Occipital lobe (tissue), 3 donors: ENCODE measurements at places on chromosomes 6 and 20.

GRCh38 chr20:37688093-37688492 lies 5.7 kb upstream of the CTNNBL1 start:
- DNase-seq = no peak

DNA sequence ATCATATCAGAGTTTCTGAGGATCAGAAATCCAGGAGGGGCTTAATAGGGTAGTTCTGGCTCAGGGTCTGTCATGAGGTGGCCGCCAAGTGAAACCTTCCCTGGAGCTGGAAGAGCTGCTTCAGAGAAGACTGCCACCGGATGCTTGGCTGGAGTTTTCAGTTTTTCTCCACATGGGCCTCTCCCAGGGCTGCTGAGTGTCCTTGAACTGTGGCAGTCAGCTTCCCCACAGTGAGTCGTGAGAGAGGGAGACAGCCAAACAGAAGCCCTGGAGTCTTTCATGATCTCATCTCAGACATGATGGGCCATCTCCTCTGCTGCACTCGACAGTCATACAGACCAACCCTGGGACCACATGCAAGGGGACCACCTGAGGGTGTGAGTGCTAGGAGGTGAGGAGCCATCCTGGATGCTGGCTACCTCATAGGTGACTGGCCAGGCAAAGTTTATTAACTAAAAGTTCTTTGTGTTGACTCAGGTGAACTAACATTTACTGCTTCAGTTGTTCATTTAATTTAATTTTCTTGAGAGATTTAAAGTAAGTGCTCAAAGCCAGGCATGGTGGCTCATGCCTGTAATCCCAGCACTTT lies 71.5 kb downstream of the SHLD1 start:
- DNase-seq = no peak

DNA sequence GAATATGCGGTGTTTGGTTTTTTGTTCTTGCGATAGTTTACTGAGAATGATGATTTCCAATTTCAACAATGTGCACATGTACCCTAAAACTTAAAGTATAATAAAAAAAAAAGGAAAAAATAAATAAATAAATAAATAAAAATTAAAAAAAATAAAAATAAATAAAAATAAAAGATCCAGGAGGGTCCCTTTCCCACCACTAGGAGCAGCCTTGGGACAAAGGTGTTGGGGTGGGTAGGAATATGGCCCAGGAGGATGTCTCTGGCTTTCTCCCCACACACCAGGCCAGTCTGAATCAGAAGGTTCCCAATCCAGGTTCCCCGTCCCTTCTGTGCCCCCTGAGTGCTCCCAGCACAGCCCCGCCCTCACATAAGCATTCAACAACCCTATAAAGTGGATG lies 9.5 kb downstream of the LRFN2 start:
- DNase-seq = no peak

GRCh38 chr20:56957737-56958553 lies 308.5 kb downstream of the BMP7 start:
- no peak for DNase-seq

DNA sequence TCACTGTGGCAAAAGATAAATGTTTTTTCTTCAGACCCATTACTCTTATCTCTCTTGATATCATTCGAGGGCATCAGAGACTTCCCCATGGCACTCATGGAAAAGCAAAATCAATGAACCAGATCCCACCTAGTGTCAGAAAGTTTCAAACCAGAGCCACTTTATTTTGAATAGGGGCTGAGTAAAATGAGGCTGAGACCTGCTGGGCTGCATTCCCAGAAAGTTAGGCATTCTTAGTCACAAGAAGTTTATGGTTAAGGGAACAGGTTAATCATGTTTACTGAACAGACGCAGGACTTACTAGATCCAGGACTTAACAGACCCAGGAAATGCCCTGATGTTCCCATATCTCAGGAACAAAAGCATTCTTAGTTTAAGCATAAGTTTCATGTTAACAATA lies 369.9 kb downstream of the BTBD3 start:
- no peak for DNase-seq

- DNase-seq = peak; percentile 47
Measured at GRCh38 chr20:3923818-3924217, 34.6 kb downstream of the PANK2 start.

GRCh38 chr20:46118481-46119020 lies 437 bp downstream of the CD40 start:
- DNase-seq = no peak

DNA sequence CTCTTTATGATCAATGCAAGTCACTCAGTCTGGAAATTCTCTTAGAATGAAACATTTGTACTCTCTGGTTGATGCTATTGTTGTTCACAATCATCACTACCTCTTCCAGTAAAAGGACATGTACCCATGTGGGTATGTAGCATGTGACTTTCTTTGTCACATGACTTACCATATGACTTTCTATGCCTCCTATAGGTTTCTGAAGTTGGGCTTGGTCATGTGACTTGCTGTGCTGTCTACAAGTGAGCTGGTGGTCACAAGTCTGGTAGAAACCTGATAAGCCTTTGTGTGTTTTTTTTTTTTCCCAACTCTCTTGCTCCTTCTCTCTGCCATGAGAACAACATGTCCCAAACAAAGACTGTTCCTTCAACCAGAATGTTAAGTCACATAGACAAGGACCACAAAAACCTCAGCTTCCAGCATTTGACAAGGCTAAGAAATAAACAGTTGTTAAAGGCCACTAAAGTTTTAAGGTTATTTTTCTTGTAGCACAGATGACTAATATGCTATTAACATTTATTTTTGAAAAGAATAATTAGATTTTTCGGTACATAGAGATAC lies 379.2 kb upstream of the SLC35B3 start:
- DNase-seq = no peak

DNA sequence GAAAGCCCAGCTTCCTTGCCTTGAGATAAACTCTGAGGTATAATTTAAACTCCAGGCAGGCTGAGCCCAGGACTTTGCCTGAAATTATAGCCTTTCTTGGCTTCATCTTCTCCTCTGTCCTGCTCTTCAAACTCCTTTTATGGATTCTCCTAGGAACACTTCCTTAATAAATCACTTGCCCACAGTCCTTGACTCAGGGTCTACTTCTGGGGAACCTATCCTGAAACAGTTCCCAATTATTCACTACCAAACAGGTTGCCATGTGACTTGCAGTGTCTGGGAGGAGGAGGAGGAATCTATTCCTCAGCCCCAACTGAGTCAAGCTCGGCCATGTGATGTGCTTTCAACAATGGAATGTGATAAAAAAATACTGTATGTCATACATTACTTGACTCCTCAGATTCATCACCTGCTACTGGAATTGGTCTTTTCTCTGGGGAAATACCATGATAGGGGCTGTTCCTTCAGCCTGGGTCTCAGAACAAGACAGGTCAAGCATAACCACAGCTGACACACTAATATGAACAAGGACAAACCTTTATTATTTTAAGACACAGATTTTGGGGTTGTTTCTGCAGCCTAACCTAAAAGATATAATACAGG lies 20.5 kb upstream of the CDKN1A start:
- no peak for DNase-seq

DNA sequence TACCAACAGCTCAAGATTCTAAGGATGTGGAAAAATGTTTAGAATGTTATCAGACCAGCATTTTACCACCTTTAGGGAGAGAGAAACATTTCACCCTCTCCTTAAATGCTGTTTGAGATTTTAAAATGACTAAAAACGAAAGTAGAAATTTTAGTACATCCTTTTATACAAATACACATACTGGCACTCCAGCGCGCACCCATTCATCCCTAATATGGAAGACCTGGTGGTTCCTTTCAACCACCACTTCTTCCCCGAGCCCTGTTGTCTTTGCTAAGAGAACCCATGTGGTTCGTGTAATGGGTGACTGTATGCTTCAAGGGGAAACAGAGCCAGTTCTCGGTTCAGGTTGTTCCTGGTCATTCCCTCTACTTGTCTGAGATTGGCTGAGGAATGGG lies 21.3 kb downstream of the SPATA2 start:
- DNase-seq = no peak

GRCh38 chr20:57589728-57590484 lies 29.0 kb downstream of the PCK1 start:
- no peak for DNase-seq

GRCh38 chr6:74409447-74409846 lies 713.4 kb downstream of the CD109 start:
- DNase-seq = no peak

GRCh38 chr6:10383331-10384090 lies 31.4 kb downstream of the TFAP2A start:
- no peak for DNase-seq

- DNase-seq = no peak
Measured at GRCh38 chr6:4345543-4345942, 210.2 kb upstream of the ECI2 start.

- no peak for DNase-seq
Measured at GRCh38 chr6:29519291-29520010, 31.7 kb upstream of the MAS1L start.

DNA sequence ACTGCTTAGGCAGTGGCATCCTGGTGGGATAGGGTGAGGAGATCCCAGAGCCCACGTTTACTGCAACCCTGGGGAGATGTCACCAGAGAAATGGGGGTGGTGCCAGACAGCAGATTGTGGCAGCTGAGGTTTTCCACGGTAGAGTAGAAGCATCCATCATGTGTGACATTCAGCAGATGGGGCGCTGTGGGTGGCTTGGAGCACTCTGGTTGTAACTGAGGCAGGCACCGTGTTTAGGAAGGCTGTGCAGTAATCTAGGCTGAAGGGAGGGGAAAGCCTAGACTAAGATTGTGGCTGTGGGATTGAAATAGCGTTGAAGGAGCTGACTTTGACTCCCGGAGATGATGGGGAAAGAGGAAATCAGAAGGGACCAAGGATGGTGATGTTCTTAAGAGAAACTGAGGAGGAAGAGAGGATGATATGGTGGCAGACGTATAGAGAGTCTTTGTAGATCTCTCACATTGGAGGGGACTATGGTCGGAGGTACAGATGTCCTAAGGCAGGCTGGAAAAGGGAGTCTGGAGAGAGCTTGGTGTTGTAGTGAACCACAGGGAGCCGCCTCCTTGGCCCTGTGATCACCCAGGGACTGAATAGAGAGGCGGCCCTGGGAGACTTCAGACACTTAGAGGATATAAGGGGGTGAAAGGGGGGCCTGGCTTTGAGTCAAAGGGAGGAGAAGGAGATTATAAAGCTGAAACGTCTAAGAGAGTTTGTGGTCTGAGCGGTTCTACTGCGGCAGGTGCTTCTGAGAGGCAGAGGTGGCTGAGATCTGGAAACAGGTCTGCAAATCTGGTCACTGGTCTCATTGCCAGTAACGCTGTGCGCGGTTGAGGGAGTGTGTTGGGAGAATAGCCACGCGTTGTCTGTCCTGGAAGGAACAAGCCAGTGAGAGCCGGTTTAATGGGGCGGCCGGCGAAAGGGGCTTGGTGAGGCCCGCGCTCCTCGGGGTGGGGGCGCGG lies 792 bp upstream of the MICA start:
- no peak for DNase-seq

GRCh38 chr6:159059885-159060506 lies 15.2 kb upstream of the TAGAP start:
- DNase-seq = no peak

- no peak for DNase-seq
Measured at GRCh38 chr20:53639647-53640440, 46.2 kb upstream of the ZNF217 start.

- no peak for DNase-seq
Measured at GRCh38 chr6:156791320-156791850, 14.2 kb downstream of the ARID1B start.

GRCh38 chr6:88443554-88443953 lies 277.4 kb upstream of the CNR1 start:
- no peak for DNase-seq

DNA sequence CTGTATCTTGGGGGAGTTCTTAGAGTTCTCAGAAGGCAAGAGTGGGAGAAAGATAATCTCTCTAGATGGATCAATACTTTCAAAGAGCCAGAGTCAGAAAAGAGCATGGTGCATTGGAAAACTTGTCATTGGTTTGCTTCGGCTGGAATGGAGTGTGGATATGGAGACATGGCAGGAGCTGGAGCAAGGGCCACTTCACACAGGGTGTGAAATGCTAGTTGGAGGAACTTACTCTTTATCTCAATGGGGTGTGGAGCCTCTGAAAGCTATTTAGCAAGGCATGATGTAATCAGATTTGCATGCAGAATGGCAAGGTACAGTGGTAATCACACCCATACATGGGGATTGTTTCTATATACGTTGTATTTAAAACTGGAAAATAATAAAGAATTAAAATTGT lies 31.5 kb upstream of the PAQR8 start:
- DNase-seq = no peak

DNA sequence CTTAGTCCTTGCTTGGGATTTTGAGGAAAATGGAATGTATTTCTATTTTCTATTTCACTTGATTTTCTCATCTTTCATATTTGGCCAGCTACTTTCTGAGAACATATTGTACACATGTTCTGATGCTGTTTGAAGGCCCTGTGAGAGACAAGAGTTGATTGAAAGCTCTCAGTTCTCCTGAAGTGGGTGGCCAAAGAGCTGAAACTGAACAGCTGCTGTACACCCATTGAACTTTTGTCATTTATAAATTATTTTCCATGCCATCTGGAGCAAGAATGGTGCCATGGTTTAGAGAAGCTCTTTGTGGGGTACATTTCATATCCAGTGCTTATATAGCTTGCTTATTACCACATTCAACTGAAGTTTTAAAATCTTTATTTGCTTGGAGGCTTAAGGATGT lies 298.3 kb downstream of the PRL start:
- no peak for DNase-seq

DNA sequence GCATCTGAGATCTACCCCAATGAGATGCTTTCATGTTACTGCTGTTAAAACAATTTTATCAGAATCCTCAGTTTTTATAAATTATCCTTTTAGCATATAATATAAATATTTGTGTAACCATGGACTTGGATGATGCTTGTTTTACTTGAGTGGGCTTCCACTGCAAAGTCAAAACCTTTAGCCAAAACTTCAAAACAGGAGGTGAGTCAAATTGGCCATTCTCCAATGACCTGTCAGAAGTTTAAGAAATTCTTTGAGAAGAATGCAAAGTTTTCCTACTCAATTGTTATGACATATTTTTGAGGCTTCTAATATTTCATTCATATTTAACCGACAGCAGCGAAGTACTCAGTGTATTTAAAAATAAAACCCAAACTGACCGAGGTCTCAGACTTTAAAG lies 507.9 kb downstream of the EYS start:
- no peak for DNase-seq

GRCh38 chr6:71349395-71349794 lies 60.8 kb downstream of the OGFRL1 start:
- no peak for DNase-seq
